ENCODE measurements at places on chromosomes 7 and 10.

DNA sequence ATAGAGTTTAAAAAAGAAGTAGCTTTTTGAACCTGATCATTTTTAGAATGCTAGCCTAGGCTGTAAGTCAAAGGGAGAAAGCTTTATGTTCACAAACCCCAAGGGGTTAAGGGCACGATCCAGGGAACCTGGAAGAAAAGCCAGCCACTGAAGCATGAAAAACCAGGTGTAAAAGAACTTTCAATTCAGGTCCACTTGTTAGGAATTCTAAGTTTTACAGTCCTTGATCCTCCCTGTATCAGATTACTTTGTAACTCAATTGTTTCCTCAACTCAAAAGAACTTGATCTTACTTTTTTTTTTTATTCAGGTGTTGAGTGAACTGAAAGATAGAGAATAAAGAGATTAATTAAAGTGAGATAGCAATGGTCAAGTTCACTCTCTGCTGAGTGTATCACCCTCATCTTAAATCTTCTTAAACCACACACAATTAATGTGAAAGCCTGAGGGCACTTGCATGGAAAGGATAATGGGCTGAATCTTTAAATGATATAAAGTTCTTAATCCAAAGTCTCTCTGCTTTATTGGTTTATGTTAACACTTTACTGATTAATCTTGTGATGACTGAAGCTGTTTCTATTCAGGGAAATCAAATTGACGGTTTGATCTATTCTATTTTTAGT lies 672.2 kb upstream of the LRRN3 start:
- H3K4me1 ChIP-seq: no peaks in the 10 kb centered on the region
- no peak overlapping the region for H3K27ac ChIP-seq
- no peaks in the 10 kb centered on the region for H3K27me3 ChIP-seq
- H3K36me3 ChIP-seq: no peaks in the 10 kb centered on the region
- DNase-seq: no peak

- H3K27me3 ChIP-seq: no peaks in the 10 kb centered on the region
- no peak overlapping the region for H3K4me3 ChIP-seq
- DNase-seq: no peak
- no peak overlapping the region for H3K27ac ChIP-seq
- H3K4me1 ChIP-seq: no peaks in the 10 kb centered on the region
- H3K36me3 ChIP-seq: no peaks in the 10 kb centered on the region
Observed at GRCh38 chr10:55837273-55837672, 523.8 kb downstream of the ZWINT start.

DNA sequence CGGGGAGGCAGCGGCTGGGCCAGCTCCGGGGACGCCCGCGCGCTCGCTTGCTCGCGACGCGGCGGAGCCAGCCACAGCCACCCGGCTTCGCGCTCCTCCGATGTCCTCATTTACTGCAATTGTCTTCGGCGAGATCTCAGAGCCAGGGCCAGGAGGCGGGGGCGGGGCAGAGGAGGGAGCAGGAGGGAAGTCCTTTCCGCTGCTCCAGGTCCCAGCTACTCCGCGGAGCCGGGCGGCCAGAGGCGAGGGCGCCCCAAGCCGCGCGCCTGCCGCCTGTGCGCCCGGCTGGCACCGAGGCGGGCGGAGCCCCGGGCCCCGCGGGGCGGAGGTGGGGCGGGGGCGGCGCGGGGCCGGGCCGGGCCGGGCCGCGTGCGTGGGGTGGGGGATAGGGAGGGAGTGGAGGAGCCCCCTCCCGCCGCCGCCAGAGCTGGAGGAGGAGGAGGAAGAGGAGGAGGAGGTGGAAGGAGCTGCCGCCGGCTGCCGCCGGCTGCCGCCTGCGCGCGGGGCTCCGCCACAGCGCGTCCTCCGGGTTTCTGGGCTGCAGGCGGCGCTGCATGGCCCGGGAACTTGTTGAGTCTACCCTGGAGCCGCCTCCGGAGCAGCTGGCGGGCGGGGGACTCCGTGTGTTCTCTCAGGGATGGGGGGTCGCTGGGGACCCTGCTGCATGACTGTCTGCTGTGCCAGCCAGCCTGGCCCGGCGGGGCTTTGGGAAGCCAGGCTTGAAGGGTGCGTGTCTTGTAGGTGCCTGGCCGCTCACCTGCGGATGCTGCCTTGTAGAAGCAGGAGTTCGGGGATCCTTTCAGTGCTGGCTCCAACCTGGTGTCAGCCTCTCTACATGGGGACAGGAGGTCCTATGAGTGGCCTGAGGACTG lies at the start of gene INSYN2A:
TSS of gene INSYN2A (minus strand) at position 310 of the 872 bp plus-strand sequence. CDS start 20,196 bp downstream, outside the sequence.
- peaks cover 36% of the 10 kb centered on the region for H3K27me3 ChIP-seq
- no peak within 1 kb of the TSS for H3K27ac ChIP-seq
- H3K4me1 ChIP-seq: no peaks in the 10 kb centered on the region
- no peaks in the 10 kb centered on the region for H3K36me3 ChIP-seq

- no peaks in the 10 kb centered on the region for H3K27me3 ChIP-seq
- peaks cover 21% of the 10 kb centered on the region for H3K36me3 ChIP-seq
- no peak overlapping the region for H3K27ac ChIP-seq
- DNase-seq: no peak
- no peak overlapping the region for H3K4me3 ChIP-seq
- peaks cover 17% of the 10 kb centered on the region for H3K4me1 ChIP-seq
Observed at GRCh38 chr7:107613439-107613838, 33.4 kb downstream of the BCAP29 start.

Measured in activated naive CD4-positive, alpha-beta T cell treated with anti-CD3 and anti-CD28 coated beads, Interleukin-2, amount 10 ng/mL, durations not matched to agents 7 days and 5 days (primary cell).